Esophagus squamous epithelium (tissue), 5 donors: ENCODE measurements at places on chromosomes 2 and 18.

DNA sequence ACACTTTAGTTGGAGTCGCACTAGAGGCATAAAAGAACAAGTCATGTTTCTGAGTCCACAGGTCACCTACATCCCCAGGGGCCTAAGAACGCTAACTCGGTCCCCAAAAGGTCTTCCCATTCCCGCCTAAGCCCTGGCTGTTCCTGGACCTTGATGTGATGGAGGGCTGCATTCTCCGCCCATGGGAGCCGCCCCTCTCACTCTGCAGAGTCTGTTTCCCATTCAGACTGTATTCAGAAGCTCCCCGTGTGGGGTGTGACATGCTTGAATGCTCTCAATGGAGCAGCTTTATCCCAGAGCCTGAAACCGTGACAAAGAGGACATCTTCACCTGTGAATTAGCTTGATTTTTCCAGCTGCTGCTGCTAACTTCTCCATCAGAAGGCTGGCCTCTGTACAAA is 319.0 kb upstream of the KLHL29 start:
- DNase-seq = no peak

DNA sequence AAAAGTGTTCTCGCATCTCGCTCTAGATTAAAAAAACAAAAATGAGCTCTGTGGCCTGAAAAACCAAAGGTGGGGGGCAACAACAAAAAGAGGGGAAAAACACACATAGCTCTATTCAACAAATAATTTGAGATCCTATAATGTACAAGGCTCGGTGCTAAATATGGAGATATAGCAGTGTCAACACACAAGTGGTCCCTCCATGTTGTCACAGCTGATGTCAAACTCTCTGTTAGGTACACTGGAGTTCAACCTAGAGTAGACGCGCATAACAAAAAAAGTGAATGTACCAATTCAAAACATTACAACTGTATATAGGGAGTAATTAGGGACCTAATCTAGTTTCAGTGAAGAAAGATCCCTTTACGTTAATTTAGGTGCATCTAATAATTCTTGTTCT is 5.9 kb downstream of the NCL start:
- DNase-seq = no peak

DNA sequence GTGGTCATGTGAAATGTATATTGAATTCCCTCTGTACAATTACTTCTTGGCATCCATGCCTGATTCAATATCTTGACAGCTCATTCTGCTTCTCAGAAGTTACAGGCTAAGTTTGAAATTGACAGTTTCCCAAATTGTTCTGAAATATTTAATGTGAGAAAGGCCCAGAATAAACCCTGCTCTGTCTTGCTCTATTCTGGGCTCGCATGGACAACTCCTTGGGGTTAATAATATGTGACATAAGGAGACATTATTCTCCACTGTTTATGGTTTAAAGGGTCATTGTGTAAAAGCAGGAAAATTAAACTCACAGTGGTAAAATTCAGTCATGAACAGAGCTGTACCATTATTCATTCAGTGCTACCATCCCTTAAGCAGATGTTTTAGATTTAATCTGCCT is 160.7 kb upstream of the CNTNAP5 start:
- no peak for DNase-seq

- no peak for DNase-seq
These were observed 57.4 kb downstream of the COPS8 start for GRCh38 chr2:237143118-237143517.

DNA sequence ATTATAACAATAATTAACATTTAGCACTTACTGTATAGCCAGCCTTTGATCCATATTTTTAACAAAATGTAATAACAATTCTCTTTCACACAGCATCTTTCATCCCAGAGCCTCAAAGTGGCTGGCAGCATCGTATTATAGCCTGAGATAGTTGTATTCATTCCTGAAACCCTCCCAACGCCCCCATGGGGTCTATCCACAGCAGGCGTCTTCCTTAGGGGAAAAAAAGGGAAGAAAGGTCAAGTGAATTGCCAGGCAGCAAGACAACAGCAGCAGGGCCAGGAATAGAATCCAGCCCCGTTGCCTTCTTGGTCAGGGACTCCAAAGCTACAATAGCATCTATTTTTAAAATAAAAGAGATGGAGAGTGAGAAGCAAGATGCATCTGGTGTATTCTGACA is 424.4 kb upstream of the ID2 start:
- no peak for DNase-seq

DNA sequence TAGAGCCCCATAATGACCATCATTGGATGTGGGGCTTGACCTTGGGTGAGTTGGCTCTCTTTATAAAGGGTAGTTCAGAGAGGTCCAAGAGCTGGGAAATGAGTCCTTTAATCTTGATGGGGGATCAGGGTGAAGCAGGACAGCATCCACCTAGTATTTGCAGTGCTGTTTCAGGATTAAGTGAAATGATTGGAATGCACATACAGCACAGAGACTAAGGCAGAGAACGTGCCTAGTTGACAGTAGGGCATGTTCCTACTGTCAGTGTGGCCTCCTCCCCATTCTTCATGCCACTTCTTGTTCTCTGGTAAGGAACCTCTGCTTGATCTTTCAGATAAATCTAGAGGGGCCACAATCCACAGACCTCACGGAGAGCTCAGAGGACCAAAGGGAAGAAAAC is 78.9 kb downstream of the TRIM43 start:
- DNase-seq = no peak

- no peak for DNase-seq
These were observed 20.8 kb downstream of the TFCP2L1 start for GRCh38 chr2:121263996-121264715.

DNA sequence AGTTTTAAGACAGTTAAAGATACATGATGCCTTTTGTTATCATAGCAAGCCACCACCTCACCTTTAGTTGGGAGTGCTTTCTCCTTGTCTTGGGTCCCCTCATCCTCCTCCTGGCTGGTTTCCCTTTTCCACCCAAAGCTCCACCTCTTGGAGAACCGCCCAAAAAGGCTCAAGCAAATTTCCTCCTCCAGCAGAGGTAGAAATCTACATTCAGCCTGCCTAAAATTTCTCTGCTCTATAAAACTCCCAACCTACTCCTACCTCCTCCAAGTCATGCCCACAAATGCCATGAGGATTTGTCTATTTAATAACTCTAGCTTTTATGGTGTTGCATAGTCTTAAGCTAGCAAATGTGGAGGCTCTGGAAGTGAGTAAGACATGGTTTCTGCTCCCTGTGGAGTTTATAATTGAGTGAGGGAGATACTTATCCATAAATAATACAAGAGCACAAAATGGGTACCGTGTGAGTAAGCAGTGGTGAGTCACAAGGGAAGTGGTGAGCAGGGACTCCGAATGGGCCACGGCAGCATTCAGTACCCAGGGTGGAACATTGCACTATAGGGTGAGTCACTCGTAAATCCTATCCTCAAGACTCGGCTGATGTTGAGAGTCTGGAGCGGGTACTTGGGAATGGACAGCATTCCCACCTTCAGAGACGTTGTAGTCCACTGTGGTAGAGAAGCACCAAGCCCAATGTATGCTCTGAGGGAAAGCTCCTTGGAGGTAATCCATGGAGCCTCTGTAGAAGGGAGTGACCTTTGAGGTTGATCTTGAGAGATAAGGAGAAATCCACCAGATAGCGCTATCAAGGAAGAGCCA is 146.3 kb downstream of the RTN4 start:
- DNase-seq = no peak

DNA sequence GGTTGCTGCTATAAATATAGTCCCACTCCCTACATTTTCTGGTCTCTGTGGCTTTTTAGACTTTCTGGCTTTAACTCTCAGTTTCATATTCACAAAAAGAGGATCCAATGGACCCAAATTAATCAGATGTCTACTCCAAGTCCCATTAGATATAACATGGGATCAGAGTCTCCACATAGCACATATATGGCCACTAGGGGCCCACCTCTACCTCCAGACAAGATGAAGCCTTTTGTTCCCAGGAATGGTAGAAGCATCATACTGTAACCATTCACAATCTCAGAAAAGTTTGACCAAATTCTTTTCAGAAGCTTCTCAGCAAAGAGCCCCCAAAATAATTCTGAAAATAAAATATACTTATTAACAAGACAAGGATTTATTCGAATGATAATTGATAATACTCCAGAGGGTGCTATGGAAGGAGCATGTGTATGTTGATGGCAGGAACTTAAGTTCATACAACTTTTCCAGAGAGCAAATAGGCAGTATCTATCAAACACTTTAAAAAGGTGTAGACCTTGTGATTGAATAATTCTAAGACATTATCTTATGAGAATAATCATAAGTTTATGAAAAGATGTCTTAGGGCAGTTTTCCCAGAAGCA is 382.3 kb upstream of the CRIM1 start:
- DNase-seq = no peak

- no peak for DNase-seq
These were observed 1603.8 kb upstream of the ACVR2A start for GRCh38 chr2:146241023-146241422.

DNA sequence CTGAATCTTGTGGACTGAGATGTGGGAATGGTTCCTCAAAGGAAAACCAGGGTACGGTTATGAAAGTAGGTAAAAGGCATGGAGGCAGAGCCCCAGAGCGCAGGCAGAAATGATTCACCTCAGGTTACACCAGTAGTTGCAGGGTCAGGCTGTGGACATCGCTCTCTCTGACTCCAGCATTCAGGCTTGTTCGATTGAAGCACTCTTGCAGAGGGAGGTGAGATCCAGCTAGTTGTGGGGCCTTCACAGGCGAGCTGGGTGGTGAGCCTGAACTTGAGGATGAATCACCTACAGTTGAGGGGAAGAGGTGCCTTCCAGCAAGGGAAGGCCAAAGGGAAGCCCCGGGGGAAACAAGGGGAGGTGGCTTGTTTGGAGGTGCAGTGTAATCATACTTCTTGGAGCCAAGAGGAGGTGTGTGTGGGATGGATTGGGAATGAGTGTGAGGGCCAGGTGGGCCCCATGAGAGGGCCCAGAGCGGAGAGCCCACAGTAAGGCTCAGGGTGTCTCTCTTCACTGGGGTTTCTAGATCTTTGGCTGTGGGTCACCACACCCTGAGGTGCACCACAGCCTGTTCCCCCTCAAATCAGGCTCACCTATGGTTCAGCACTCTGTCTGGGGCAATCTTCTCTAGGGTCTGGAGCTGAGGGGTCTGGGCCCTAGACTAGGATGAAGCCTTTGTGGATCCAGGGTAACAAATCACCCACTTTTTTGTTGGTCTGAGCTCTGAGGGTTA is 48.5 kb upstream of the MCFD2 start:
- no peak for DNase-seq

DNA sequence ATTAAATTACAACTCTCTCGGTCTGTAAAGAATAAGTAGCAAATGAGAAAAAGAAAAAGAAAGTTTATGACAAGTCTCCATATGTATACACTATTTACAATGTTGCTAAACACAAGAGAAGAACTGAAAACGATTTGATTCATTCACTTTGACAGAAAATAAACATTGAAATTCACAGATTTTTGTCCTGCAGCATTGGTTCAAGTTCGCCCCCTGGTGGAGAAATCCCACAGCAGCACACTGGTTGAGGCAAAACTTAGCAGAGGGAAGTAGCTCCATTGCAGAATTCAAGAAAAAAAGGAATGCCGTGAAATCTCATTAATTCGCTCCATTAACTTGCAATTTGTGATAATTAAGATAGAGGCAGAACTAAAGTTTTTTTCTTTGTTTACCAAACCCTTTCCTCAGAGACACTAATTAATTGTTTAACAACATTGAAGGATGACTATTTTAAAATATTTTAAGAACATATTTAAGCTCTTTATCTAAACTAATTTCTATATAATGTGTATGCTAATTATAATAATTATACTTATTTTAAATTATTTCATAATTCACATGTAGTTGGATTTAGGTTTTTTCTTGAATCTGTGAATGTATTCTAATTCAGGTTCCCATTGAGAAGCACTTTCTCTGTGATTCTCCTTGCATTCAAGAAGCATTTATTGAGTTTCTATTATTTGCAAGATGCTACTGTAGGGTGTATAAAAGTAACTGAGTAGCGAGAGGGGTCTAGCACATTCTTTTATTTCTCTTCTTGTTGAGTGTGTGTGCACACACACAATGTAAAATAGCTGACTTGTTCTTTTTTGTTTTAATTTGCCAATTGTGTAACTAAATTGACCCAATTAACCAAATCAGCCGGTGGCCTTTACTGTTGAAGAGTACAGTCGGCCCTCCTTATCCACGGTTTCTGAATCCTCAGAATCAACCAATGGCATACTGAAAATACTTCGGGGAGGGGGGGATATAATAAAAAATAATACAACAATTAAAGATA is 74.1 kb downstream of the COL4A3 start:
- no peak for DNase-seq

DNA sequence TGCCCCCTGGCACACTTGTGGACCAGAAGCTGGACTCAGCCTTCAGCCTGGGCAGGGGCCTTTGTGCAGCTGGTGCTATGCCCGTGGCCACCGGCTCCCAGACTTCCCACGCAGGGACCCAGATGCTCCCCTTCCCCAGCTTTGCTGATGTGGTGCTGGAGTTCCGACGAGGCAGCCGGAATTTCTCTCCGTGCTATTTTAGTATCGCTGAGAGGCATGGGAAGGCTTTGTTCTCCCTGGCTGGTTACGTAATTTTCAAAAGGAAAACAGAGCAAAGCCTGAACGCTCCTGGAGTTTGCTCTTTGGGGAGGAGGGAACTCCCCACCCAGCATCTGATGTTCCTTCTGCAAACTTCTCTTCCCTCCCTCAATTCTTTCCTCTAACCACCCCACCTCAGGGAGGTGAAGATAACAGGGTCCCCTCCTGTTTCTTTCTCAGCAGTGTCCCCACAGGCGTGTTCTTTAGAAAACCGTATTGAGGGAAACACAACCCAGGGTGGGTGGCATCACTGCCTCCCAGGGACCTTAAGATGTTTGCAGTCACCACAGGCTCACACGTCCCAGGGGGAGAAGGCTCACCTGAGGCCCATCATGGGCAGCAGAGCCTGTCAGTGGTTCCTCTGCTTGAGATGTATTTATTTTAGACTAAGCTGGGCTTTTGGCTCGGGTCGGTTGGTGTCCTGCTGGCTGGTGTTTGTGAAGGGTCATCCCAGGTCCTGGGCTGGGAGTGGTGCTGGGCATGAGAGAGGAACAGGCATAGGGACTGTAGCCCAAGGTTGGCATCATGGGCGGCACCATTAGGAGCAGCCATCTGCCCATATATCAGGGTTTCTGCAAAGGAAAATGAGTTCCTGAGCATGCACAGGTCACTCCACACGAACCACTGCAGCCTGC is 95.0 kb downstream of the MAPK4 start:
- DNase-seq = no peak

DNA sequence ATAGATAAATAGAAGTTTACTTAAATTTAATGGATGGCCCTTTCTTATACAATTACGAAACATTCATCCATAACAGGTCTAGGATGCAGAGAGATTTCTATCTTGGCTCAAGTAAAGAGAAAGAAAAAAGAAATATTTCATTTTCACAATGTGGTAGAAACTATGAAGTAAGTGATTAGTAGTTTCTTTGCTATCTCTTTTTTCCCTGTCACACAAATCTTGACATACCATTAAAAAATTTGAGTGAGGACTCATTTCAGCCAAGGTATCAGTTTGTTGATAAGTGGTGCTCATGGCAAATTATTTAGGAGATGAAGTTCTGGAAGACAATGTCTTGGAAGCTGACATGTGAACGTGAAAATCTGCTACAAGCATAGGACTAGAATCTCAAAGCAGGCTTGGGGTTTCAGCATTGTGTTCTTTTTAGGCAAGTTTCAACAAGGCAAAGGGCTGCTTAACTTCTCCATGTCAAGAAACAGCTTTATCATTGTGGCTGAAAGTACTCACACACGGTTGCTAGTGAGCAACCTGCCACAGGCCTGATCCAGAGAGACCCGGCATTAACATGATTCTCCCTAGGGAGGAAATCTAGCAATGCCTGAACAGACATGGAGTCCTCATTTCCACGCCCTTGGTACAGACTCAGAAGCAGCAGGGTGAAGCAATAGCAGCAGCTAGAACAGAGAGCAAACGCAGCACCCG is 414.6 kb downstream of the DLGAP1 start:
- DNase-seq = no peak

GRCh38 chr2:158407031-158407430 is 49.5 kb downstream of the CCDC148 start:
- DNase-seq = no peak
